Activated gamma-delta T cell treated with anti-CD3 and anti-CD28 coated beads, Interleukin-2, amount 50 U/mL, for 16 hours (primary cell): ENCODE measurements at places on chromosomes 12 and 14.
A peak's percentile ranks its signal among the peaks of the same experiment; 100 is the strongest.

DNA sequence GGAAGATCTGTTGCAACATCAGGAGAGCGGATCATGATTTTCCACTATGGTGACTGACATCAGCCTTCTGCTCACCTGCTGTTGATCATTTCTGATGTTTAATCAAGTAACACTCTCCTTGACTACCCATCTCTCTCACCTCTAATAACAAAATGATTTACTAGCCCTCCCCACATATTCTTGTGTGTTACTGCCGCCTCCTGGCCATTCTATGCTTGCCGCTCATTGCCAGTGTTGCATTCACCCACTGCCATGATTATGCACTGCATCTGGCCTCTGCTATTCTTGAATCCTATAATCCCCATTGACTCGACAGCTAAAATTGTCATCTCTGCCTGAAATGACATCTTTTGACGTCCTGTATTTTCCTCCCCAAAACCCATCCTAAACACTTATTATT lies 113.8 kb downstream of the RERGL start:
- DNase-seq = no peak

DNA sequence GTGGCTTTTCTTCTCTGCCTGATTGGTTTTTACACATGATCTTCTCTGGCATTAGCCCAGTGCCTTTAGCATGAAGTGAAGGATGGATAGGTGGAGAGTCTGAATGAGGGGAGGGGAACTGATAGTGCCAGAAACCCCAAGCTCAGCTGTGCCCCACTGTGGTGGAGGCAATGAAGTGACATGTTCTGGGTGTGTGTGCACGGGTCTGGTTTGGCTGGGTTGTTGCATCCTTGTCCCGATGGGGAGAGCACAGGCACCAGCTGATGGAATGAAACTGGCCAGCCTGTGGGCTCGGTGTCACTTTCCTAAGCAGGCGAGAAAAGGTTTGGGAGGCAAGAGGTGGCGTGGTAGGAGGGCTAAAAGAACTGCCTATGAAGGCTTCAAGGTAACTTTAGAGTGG lies 65.3 kb downstream of the CACNA1C start:
- no peak for DNase-seq

GRCh38 chr12:79454338-79454843 lies 236.4 kb downstream of the PAWR start:
- no peak for DNase-seq

DNA sequence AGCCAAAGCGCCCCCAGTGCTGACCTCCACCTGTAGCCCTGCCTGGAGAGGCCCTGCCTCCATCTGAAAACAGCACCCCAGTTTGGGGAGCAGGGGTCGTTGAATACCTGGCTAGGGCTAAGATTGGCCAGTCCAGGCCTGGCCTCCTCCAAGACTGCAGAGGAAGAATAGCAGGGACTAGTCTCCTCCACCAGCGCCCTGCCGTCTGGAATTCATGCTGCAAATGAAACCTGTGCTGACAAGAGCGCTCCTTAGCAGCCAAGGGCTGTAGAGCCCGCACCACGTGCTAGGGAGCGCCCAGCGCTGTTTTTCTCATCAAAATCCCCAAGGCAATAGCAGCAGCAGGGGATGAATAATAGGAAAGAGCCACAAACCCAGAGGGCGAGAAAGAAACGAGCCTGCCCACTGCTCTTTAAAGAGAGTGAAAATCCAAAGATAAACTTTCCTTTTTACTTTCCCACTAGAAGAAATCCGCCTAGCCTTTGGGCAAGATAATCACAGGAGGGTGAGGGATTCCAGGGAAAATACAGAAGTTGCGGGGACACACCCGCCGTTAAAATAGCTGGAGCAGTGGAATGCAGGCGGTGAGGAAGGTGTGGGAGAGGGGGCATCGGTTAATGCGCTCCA lies 3.3 kb downstream of the COL2A1 start:
- DNase-seq = no peak

DNA sequence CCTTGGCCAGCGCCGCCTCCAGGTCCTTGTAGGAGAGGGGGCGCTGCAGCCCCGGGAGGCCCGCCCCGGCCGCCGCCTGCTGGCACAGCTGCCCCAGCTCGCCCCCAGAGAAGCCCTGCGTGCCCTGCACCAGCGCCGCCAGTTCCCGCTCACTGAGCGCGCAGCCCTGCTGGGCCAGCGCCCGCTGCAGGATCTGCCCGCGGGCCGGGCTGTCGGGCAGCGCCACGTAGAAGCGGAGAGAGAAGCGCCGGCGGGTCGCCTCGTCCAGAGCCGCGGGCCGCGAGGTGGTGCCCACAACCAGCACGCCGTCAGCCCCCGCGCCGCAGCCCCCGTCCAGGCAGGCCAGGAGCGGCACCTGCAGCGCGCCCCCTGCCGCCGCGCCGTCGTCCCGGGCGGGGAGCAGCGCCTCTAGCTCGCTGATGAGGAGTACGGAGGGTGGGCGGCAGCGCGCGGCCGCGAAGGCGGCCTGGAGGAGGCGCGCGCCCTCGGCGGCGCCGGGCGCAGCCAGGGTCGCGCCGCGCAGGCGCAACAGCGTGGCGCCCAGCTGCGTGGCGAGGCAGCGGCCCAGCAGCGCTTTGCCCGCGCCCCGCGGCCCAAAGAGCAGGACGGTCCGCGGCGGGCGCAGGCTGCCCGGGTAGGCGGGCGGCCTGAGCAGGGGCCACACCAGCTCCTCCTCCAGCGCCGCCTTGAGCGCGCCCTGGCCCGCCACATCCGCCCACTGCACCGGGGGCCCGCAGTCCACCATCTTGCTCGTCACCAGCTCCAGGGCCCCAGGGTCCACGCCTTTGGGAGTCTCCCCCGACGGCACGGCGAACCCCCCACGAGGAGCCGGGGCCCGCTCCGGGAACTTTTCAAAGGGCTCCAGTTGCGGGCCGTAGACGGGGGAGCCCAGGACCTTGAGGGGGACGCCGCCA lies 27.7 kb downstream of the FIGNL2 start:
- DNase-seq = peak; percentile 73

- no peak for DNase-seq
These were observed 160.8 kb downstream of the GXYLT1 start for GRCh38 chr12:41983856-41984255.
